ENCODE measurements at places on chromosomes 13 and 19. TPM values are rescaled to one million over a fixed set of nuclear protein-coding genes. Genes with fewer than 3 reads are reported as not detected.

SYCN gene
- total RNA-seq = not detected

GRCh38 chr13:98959786-98960605 lies 17.9 kb downstream of the DOCK9 start:
- no peak for DNase-seq

LILRA1 gene
- total RNA-seq = not detected

DNA sequence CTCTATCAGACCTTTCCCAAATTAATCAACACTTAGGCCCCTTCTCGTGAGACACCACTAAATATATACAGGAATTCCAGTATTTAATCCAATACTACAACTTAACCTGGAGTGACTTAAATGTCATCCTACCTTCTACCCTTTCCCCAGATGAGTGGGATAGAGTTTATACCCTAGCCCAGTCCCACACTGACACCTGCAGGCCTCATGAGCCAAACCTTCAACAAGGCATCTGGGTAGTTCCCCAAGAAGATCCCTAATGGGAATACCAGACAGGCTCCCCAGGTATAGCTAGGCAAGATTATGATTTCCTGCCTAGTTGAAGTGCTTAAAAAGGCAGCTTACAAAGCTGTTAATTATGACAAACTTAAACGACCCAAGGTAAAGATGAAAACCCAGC lies 15.9 kb downstream of the ZNF83 start:
- DNase-seq = no peak

- no peak for DNase-seq
Observed at GRCh38 chr13:72849571-72849970, 67.6 kb downstream of the PIBF1 start.

GRCh38 chr13:60213236-60213744 lies 49.6 kb upstream of the DIAPH3 start:
- no peak for DNase-seq

DCT gene
- total RNA-seq = not detected

GRCh38 chr13:28527629-28528028 lies 32.7 kb upstream of the FLT1 start:
- peak; percentile 55 for DNase-seq

- DNase-seq = no peak
Observed at GRCh38 chr19:49758292-49758691, 4.8 kb downstream of the TSKS start.

ZNF563 gene
- total RNA-seq = 5.9 TPM

DNA sequence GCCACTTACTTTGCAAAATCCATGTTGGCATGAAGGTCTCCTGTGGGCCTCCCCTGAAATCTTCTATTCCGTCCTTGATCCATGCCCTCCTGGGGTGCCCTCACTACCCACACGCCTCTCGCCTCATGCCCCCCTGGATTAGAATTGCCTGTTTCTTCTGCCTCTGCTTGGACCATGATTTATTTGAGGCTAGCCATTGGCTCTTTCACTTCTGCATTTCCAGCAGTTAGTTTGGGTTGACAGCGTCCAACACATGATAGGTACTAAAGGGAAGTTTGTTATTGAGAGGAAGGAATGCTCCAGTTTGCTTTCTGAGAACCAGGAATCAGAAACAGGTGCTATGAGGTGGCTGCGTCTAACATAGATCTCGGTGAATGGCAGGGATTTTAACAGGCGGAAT lies 30.5 kb upstream of the TPTE2 start:
- DNase-seq = no peak

KIR3DL2 gene
- total RNA-seq = not detected

DNA sequence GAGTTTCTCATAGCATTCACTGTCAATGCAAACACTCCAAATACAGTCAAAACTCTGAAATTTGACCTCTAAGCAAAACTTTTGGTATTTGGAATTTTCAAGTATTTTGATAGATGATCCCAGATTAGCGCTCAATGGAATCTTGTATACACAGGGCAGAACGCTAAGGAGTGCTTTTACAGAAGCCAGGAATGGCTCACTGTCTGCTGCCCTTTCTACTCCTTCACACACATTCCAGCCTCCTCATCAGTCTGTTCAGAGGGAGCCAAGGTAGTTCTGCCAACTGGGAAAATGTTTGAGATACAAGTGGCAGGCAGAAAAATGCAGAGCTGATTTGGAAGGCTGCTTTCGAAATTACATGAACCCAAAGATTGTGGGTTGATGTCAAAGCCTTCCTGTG lies 4.4 kb upstream of the STARD13 start:
- DNase-seq = no peak

DNA sequence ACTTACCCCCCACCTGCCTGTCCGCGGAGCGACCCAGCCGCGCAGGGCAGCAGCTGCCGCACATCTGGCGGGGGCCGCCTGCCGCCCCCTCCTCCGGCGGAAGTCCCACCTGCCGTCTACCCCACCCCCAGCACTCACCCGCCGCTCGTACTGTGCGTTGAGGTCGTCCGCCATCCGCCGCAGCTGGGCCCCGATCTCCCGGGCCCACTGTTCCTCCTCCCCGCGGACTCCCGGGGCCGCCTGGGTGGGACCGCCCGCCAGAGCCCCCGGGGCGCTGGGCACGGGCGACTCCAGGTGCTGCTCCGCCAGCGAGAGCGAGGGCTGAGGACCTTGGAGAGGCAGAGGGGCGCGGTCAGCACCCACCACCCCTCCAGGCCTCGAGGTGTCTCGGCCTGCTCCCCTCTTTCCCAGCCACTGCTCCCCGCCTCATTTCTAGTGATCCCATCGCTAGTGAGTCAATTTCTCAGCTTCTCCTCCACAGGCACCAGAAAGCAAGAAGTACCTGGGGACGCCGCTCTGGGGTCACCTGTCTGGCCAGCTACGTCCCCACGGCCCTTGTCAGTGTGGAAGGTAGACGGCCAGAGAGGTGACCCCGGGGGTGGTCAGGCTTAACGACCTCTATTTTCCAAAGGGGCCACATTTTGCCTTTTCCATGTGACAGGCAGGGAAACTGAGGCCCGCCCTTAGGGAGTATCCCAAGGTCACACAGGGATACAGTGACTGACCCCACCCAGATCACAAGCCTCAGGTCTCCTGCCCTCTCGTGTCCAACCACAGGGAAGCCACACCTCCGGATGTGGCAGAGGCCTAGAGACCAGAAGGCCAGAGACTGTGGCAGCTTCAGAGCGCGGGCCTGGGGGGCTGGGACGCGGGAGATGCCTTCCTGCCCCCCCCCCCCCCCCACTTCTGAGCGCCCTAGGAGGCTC lies 4.3 kb downstream of the BBC3 start:
- peak; percentile 93 for DNase-seq

DNA sequence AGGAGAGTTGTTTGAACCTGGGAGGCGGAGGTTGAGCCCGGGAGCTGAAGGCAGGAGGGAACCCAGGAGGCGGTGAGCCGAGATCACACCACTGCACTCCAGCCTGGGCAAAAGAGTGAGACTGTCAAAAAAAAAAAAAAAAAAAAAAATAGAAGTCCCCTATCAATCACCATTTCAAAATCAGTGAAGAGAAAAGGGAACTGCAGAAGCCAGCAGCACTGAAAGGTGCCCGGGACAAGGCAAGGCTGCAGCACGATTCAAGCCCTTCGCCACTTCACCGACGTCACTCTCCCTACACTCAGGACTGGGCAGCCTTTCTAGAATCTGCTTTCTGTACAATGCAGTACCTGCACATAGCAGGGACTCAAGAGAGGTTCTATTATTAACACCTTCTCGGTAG lies 21.9 kb upstream of the USP12 start:
- DNase-seq = no peak

GRCh38 chr19:18122424-18122823 lies 24.8 kb downstream of the MAST3 start:
- DNase-seq = no peak
